ENCODE measurements at places on chromosomes 2 and 18.

- DNase-seq: no peak
Observed at GRCh38 chr2:72141032-72141645, 6.5 kb downstream of the CYP26B1 start.

DNA sequence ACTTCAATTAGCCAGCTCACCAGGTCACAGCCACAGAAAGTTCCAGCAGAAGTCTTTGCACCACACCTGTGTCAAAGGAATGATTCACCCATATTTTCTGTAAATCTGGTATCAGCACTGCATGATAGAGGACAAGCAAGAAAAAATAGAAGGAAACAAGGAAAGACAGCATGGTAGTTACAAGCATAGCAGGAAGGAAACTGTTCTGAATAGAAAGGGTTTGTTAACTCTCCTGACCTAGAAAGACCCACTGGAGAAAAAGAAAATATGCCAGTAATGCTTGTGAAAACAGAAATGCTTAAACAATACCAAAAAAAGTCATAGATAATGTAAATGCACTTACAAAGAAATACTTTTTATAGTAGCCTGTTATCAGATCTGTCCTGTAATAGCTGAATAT, 40.8 kb downstream of the SCRN3 start:
- DNase-seq: no peak

DNA sequence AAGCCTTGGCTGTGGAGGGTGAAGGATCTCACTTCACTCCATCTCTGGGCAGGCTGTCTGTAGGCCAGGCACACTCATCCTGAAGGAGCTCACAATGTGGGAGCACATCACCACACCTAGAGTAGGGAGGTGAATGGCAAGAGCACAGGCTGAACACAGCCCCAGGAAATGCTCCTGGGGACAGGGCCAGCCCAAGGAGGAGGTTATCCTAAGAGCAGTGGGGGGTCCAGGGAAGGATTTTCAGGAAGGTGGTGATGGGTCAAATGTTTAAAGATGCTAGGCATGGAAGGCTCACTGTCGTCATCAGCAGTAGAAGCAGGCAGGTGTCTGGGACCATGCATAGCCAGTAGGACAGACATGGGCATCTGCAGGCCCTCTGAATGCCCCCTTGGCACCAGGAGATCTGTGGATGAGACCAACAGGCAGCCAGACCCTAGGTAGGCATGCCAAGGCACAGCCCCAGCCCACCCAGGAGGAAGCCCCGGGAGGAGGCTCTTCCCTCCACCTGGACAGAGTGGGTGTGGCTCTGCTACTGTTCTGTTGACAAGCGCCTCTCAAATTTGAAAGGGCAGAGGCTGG, 91.7 kb upstream of the RAB6C start:
- no peak for DNase-seq

DNA sequence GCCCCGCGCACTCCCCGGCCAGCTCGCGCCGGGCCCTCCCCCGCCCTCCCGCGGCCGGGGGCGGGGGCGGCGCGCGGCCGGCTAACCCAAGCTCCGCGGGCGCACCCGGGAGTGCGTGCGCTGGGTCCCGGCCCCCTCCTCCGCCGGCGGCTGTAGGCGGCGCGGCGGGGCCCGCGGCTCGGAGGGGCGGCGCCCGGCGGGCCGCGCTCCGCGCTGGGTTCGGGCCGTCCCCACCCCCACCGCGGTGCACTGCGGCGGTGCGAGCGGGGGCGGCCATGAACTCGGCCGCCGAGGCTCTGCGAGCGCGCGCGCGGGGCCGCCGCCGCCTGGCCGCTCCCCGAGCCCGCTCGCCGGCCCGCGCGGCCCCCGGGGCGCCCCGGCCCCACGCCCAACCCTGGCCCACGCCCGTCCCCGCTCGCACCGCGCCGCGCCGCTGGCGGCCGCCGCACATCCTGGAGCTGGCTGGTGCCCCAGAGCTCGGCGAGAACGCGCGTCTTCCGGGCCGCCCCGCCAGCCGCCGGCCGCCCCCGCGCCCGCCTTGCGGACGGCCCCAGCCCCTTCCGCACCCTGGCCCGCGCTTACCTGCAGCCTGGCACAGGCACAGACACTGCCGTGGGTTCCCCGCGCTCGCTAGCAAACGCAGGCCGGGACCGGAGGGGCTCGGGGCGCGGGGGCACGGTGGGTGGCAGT, at the start of gene ZBTB14:
Gene ZBTB14 (minus strand): TSS at position 496 of the 690 bp plus-strand sequence. CDS start 2,480 bp downstream, outside the sequence.
- no peak for DNase-seq

- DNase-seq: no peak
Observed at GRCh38 chr2:135664623-135665068, 77.0 kb upstream of the UBXN4 start.

GRCh38 chr2:218991674-218992168, 1.5 kb downstream of the CRYBA2 start:
- DNase-seq: no peak

DNA sequence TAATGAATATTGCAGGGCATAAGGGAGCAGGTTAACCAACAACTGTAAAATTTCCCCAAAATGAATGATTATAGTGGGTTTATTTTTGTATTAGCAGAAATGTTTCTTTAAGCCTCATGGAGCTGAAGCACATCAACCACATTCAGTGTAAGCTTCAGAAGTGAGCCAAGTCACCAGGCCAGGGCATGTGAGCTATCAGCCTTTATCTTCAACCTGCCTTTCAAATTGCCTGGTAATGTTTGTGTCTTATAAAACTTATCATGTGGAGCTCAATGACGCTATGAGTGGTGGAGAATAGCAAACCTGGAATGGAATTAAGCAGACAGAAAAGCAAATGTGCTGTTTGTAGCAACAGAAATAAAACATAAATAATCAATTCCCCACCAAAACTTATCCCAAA, 1068.4 kb downstream of the LRP1B start:
- no peak for DNase-seq

DNA sequence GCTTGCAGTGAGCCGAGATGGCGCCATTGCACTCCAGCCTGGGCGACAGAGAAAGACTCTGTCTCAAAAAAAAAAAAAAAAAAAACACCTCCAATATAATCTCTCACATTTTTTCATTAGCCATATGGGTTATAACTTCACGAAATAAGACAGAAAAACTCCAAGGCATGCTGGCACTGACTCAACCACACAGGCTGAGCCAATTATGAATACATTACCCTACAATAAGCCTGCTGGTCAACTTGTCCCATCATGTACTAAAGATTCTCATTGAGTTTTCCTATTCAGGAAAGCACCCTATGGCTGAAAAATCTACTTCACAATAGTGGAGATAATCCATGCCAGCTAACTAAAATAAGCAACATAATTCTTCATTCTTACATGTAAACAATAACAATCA, 12.8 kb upstream of the MAP3K20 start:
- DNase-seq: no peak

DNA sequence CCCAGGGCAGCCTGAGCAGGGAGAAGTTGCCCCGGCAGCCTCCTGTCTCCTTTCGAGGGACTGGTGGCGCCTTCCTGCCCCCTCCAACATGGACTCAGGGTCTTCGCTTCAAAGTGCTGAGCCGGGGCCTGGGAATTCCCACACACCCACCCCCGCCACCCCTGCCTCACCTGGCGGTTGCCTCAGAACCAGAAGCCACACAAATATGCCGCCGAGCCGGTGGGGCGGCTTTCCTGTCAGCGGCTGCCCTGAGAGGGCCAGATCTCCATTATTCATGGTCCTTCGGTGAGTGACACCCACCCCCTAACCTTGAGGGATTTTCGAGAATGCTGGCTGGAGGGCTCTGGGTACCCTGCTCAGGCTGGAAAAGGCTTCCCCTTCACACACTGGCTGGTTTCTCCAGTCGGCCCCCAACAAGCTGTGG, 71.7 kb downstream of the SMAD7 start:
- DNase-seq: no peak

Data from RCC 7860 (cell line).